Epithelial cell of esophagus (primary cell): ENCODE measurements at places on chromosomes 5 and 9.

GRCh38 chr5:134063188-134063820, 51.2 kb upstream of the TCF7 start:
- peak; percentile 66 for DNase-seq

- no peak for DNase-seq
Measured at GRCh38 chr5:151424892-151425523, 22.4 kb upstream of the SLC36A1 start.

GRCh38 chr5:78404682-78405293, 44.4 kb downstream of the SCAMP1 start:
- DNase-seq = no peak

DNA sequence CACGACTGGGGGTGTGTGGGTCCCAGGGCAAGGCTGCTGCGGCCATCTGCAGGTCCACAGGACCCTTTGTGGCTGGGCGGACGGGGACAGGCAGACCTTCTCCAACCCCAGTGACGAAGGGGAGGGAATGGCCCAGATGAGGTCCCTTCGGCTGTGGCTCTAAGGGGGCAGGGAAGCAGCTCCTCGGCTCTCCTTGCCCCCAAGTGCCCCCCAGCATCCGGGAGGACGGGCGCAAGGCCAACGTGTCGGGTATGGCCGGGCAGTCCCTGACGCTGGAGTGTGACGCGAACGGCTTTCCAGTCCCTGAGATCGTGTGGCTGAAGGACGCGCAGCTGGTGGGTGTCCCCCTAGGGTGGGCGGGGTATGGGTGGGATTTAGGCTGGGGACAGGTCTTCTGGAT, 82.8 kb downstream of the HMCN2 start:
- DNase-seq = no peak

DNA sequence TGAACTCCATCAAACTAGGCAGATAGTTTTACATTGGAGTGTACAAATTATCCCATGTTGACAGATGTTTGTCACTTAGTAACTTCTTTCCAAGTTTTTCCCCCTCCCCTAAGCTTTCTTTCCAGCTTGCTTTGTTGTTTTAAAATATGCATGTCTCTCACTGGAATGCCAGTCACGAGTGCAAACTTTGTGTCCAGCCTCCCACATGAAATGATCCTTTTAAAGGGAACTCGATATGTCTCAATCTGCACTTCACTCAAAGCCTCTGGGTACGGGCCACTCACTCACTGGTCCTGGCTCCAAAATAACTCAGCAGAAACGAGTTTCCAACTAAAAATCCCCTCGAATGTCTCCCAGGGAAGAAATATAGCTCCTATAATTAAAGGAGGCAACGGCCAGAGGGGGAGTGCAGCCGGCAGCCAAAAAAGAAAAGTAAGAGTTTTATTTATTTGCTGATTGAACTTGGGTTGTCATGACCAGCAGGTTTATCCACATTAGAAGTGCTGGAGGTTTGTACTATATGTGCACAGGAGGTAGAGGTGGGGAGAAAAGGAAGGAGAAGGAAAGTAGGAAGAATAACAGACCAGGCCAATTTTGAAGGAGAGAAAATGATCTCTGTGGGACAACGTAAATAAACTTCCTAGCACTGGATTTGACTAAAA, 17.5 kb downstream of the NR2F1 start:
- no peak for DNase-seq

- DNase-seq = peak; percentile 33
Measured at GRCh38 chr5:169139480-169140050, 161.4 kb downstream of the SLIT3 start.

- DNase-seq = peak; percentile 63
Measured at GRCh38 chr5:131067636-131068035, 97.4 kb downstream of the HINT1 start.

GRCh38 chr9:127168756-127169574, 46.5 kb upstream of the ANGPTL2 start:
- no peak for DNase-seq

GRCh38 chr5:141605523-141606277, 13.1 kb downstream of the DIAPH1 start:
- peak; percentile 24 for DNase-seq

DNA sequence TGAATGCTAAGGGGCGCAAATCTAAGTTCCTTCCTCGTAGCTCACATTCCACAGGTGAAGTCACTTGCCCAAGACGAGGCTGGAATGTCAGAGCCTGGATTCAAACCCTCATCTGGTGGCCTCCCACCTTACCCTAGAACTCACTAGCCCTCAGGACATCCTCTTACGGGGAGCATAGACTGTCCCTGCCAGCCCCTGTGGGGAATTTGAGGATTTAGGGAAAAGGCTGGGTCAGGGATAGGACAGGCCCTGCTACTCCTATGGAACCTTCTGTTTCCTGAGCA, 45.0 kb downstream of the IRF1 start:
- DNase-seq = no peak

- peak; percentile 20 for DNase-seq
Measured at GRCh38 chr5:138932171-138932810, 57.2 kb upstream of the LRRTM2 start.

DNA sequence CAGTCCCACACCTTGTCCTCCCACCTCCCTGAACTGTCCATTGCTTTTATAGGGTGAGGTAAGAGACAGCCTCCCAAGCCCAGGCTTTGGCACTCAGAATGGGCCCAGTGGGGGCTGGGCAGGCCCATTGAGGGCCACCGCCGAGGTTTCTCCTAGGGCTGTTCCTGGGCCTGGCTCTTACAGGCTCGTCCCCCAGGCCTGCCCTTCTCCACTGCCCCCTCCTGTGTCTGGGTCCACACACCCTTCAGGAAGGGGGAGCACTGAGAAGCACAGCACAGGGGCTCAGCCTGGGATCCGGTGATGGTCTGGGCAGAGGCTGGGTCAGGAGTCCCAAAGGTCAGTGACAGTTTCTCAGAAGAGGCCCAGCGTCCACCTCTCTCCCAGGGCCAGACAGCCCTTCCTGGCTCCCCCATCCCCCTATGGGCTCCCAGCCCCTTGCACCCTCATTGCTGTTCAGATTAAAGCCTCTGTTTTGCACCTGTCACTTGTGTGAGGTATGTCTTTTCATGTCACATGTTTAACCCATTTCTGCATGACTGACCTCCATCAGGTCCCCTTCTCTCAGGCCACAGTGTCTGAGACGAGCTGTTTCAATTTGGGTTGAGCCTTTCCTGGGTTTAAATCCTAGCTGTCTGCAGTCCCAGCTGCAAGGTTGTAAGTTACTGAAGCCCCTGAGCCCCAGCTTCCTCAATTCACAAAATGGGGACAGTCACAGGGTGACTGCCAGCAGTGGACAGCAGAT, 29.4 kb downstream of the IER5L start:
- DNase-seq = no peak

- DNase-seq = no peak
Measured at GRCh38 chr5:56251440-56251839, 18.3 kb upstream of the ANKRD55 start.

GRCh38 chr5:73204332-73204731, 31.3 kb downstream of the TMEM174 start:
- no peak for DNase-seq

DNA sequence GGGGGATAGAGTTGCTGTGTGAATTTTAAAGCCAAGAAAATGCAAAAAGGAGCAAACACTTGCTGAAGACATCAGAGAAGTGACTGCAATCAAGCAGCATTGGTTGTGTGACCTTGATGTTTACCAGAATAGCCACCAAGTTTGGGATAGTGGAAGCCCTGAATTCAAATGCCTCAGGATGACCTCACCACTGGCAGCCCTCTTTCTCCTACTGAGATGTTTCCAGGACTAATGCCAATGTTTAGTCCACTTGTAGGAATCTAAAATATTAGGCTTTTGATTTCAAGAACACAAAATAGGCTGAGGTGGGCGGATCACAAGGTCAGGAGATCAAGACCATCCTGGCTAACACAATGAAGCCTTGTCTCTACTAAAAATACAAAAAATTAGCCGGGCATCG, 112.2 kb upstream of the NUDT12 start:
- no peak for DNase-seq

GRCh38 chr5:36875051-36875789, 1.3 kb upstream of the NIPBL start:
- DNase-seq = peak; percentile 61

- DNase-seq = no peak
Measured at GRCh38 chr5:59126016-59126707, 543.3 kb downstream of the RAB3C start.

- DNase-seq = no peak
Measured at GRCh38 chr9:119781886-119782285, 412.7 kb upstream of the BRINP1 start.

DNA sequence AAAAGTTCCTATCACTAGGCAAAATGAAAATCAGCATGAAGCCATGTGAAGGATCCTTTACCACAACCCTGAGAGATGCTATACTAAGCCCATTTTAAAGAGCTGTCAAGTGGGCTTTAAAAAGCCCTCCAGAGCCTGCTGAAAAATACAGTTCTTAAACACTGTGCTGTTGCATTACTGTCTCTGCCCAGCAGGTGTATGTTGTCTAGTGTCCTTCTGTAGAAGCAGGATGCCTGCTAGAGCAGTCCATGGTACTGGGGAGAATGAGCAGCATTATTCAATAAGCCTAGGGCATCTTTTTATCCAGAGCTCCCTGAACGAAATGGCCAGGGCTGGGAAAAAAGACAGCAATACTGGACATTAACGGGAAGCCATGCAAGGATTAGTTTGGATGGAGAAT, 126.2 kb upstream of the PLCXD3 start:
- peak; percentile 38 for DNase-seq

GRCh38 chr9:110016340-110016739, 191.6 kb downstream of the C9orf152 start:
- DNase-seq = peak; percentile 57

GRCh38 chr9:27654629-27655285, 81.5 kb upstream of the C9orf72 start:
- no peak for DNase-seq

DNA sequence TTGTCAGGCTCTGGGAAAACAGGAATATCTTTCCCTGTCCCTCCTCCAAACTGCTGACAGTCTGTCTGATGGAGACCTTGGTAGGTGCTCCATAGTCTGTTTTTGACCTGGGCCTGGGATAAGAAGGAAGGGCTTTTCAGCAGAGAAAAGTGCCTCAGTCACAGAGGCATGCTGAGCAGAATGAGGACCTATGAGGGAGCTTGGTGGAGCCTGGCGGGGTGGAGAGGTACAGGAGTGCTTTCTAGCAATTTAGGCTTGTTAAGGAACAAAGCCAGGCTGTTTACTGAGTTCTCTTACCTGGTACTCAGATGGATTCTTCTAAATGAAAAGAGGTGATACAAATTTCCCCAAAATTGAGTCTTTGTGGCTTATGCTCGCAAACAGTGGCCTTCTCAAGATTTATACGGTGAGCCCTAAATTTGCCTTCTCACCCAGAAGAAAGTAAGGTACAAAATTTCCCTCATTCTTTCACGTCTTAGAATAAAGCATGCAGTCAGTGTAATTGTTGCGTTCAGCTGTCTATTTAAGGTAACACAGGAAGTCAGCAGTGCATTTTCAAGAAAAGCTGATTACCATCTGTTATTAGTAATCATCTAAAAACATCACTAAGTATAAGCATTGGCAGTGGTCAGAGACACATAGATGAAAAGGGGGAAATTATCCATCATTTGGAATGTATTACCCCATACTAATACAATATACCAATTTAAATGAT, 28.6 kb upstream of the IL13 start:
- DNase-seq = no peak

- DNase-seq = no peak
Measured at GRCh38 chr9:111051400-111051799, 13.1 kb upstream of the LPAR1 start.

DNA sequence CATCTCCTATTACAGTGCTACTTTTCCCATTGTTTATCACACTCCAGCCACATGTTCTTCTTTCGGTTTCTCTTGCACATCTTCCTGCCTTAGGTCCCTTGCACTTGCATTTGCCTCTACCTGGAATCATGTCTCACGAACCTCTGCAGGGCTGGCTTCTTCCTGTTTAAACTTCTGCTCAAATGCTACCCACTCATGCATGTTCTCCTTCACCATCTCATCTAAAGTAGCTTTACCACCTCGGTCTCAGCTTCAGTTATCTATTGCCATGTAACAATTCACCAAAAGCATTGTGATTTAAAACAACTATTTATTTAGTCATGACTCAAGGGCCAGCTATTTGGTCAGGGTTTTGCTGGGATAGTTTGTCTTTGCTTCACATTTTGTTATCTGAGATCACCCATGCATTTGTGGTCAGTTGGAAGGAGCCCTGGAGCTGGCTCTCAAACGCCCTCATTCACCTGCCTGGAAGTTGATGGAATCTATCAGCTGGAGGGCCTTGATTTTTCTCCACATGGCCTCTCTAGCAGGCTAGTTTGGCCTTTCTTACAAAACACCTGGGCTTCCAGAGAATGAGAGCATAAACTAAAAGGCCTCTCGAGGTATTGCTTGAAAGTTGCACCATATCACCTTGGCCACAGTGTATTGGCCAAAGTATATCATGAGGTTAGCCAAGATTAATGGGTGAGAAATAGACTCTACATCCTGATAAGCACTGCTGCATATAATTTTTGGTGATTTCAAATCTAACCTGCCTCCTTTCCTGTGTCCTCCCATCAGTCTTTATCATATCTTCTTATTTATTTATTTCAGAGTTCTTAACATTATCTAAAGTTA, 21.4 kb downstream of the SPINK1 start:
- no peak for DNase-seq

- peak; percentile 49 for DNase-seq
Measured at GRCh38 chr5:157778121-157778805, 34.8 kb downstream of the LSM11 start.

- no peak for DNase-seq
Measured at GRCh38 chr9:135338546-135338945, 141.0 kb upstream of the PPP1R26 start.

- no peak for DNase-seq
Measured at GRCh38 chr5:136279314-136279713, 86.0 kb downstream of the TRPC7 start.

DNA sequence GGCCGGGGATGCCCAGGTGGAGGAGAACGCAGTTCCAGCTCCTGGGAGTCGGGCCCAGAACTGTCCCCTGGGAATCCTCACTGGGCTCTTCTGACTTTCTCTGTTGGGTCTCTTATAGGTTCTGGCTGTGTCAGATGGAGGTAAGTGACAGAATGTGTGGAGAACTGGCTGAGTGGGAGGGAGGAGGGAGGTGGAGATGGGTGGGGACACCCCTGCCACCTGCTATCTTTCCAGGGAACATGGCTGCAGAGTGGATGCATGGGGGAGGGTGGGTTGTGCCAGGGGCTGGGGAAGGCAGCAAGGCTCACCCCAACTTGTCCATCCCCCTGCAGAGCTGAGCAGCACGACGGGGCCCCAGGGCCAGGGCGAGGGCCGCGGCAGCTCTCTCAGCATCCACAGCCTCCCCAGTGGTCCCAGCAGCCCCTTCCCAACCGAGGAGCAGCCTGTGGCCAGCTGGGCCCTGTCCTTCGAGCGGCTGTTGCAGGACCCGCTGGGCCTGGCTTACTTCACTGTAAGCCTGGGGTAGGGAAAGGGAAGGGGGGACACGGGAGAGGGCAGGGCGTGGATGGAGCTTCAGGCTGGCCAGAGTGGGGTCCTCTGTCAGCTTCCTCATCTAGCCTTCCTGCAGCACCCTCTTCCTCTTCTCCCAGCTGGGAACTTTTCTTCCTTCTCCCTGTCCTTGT, 8.3 kb downstream of the RGS14 start:
- DNase-seq = no peak
